Stimulated activated CD4-positive, alpha-beta T cell treated with anti-CD3 and anti-CD28 coated beads, Interleukin-15, amount 100 ng/mL, for 48 hours (primary cell): ENCODE measurements at places on chromosomes 5 and 9.

DNA sequence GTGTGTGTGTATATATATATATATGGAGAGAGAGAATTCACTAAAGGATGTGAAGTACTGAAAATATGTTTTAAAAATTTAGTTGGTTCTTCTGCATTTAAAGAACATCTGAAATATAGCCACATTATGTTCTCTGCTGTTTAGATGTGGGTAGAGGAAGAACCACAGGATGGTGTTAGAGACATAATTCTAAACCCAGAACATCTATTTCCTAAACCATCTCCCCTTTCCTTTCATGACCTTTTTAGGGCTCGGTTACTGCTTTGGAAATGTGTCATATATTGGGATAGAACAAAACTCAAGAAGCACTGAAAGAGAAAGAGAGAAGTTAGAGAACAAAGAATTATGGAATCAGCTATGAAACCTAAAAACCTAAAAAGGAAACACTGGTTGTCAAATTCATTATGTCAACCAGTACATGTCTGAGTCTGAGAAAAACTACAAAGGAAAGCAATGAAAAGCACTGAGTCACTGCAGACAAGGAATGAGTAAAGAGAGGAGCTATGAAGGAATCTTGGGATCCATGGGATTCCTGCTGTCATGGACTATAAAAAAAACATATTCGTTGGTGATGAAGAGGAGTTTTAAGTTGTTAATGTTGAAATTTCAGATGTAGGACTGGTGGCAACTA is 28.4 kb downstream of the SLC12A2 start:
- DNase-seq, result no peak

DNA sequence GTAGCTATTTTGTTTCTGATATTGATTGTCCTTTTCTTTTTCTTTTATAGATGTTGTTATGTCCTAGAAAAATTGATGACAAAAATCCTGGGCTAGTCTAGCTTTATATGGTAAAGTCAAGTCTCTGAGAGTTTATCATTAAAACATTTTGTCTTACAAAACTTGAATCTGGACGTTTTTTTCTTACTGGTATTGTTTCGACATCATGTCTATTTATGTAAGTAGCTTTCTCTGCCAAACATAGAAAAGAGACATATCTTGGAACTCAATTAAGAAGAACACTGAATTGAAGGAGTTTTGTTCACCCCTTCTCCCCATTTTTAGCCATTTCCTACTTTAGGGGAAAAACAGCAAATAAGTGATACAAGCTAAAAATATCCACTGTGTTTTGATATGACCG is 151.5 kb downstream of the ISOC1 start:
- no peak for DNase-seq

DNA sequence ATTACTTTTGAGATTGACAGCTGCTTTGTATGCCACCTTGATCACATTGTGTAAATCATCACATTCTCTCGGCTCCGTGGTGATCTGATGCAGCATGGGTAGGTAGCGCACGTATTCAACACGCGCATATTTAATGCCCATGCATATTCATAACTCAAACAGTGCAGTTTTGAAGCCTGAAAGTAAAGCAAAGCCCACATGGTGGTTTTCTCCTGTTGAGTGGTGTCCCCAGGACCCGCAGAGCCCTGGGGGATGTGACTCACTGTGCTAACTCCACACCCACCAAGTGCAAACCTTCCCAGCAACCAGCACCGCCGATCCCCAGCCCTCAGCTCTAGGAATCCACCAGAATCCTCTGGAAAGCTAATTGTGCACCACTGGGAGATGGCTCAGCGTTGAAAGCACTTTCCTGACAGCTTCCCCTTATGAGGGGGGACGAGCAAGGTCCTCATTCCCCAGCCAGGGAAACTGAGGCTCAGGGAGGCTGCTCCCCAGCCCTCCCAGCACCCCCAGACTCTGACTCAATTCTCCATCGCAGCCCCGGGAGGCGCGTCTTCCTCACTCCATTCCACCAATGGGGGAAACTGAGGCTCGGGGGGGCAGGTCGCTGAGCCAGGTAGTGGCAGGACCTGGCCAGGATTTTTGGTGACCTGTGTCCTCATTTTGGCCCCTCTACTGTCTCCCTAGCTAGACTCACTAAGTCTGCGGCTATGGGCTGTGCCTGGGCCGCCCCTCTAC is 46.4 kb downstream of the SARDH start:
- no peak for DNase-seq

- DNase-seq, result no peak
These were observed 23.4 kb downstream of the UBE2R2 start for GRCh38 chr9:33840381-33840780.

DNA sequence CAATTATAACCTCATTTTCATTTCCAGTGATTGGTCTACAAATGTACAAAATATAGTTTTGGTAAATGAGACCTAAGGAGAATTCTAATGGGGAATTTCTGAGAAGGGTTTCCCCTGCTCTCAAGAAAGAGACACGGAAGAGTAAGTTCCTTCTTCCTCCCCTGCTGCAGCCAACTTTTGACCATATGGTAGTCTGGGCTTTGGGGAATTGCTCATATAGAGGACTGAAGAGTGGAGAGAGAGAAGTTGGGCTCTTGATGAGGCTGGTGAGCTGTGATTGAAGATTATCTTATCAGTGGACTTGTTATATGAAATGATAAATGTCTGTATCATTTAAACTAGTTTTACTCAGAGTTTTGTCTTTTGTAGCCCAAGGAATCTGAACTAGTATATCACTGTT is 4.3 kb upstream of the LNPEP start:
- DNase-seq, result no peak

DNA sequence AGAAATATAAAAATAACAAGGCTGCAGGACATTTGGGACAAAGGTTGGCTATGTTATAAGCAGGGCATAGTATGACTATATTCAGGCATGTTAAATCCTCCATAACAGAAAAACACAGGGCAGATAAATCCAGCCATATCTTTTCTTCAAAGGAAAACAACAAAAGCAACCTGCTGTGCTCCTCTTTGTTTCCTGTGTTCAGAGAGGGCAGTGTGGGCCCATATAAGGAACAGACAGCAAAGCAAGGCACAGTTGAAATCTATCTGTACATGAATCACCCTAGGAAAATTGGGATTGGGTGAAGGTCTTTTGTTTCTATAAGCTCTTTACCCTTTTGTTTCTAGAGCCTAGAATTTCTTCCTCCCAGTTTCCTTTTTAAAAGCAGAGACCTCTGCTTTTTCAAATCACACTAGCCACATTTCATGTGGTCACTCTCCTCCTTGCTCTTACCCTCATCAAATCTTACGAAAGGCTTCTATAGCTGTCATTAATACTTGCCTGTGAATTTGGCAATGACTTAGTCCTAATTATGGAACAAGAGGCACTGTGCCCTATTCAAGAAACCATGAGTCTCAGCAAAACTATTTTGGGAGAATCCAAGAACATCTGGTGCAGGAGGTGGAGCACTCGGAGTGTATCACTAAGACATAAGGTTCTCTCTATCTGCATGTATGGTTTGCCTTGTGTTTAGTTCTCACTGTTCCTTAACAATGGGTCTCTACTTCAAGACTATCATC is 1.8 kb downstream of the GZMA start:
- DNase-seq, result no peak

GRCh38 chr5:177432143-177432838 is 5.8 kb downstream of the GRK6 start:
- DNase-seq, result no peak
